SW 1271 (cell line): ENCODE measurements at places on chromosomes 13 and 19.
A peak's percentile ranks its signal among the peaks of the same experiment; 100 is the strongest.

GRCh38 chr13:34076943-34077703 lies 259.2 kb downstream of the RFC3 start:
- peak; percentile 1 for DNase-seq

DNA sequence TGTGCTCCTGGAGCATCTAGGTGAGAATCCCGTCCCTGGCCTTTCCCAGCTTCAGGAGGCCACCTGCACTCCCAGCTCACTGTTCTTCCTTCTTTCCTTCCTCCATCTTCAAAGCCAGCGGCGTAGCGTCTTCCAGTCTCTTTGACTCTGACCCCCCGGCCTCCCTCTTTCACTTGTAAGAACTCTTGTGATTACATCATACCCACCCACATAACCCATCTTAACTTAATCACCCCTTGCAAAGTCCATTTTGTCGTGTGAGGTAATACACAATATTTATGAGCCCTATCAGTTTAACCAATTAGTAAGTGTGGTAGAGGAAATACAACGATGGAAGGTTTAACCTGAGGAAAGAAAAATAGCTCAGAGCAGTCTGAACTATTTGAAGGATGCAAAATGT lies 4.6 kb upstream of the CDC16 start:
- DNase-seq: no peak

GRCh38 chr13:79997244-79997643 lies 343.7 kb downstream of the SPRY2 start:
- no peak for DNase-seq

DNA sequence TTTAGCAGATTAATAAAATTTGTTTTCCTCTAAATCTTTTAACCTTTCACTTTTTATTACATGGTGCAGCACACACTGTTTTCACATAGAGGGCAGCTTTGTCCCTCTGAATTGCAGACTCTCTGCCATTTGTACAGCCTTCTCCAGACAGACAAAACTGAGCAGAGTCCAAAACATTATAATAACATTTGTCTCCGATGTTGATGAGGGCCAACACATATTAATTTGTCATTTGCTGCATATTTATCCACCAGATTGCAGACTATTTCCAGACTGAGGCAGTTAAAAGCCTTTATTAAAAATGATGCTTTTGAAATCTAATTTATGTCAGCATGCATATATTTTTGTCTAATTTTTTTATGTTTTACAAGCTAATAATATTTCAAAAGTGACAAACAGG lies 1251.9 kb upstream of the SLC10A2 start:
- no peak for DNase-seq

DNA sequence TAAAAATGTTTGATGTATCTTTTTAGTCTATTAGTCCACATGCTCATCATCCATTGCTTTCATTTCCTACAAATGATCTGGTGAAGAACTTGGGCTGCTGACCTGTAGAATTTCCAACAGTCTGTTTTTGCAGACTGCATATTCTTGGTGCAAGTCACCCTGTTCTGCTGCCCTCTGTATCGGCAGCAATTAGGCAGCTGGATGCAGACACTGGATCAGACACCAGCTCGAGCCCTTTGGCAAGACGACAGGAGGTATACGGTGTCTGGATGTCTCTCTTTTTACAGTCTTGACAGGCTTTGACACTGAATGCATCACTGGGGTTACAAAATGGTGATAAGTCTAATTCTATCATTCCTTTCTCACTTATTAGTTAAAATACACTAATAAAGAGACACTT lies 21.8 kb downstream of the MTRF1 start:
- no peak for DNase-seq

GRCh38 chr13:113771709-113772331 lies 12.8 kb downstream of the TMEM255B start:
- no peak for DNase-seq

GRCh38 chr19:44954278-44954648 lies 917 bp upstream of the CLPTM1 start:
- no peak for DNase-seq
